Tibial nerve (tissue), 4 donors: ENCODE measurements at places on chromosomes 3 and 15.

DNA sequence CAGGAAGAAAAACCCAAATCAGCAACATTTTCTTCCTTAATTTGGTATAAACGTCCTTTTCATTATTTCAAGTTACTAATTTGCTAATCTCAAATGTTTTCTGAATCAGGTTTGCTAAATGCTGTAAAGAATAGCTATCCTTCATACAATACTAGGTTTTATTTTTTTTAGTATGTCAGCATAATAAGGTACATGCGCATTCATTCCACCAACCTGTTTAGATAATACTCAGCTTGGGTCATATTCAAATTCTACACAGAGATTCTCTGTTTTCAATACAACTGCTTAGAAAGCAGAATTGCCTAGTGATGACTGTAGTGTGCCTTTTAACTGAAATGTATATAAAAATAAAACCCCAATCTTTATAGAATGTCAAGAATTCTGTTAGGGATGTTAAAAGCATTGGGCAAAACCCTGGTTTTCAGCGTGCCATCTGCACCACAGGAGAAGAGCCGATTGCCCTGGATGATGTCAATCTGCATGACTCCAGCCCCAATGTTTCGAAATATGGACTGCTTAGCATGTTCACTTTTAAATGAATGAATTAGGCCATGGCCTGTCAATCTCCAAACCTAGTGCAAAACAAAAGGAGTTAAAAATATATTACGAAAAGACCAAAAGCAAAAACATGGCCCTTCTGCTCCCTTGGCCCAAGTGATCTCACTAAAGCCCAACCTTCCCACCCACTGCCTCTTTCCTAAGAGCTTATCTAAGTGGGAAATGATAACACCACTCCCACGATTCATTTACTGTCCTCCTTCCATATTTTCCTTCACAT lies 107.4 kb downstream of the GLDN start:
- no peak for DNase-seq

GRCh38 chr3:37224879-37225278 lies 50.5 kb upstream of the LRRFIP2 start:
- no peak for DNase-seq

DNA sequence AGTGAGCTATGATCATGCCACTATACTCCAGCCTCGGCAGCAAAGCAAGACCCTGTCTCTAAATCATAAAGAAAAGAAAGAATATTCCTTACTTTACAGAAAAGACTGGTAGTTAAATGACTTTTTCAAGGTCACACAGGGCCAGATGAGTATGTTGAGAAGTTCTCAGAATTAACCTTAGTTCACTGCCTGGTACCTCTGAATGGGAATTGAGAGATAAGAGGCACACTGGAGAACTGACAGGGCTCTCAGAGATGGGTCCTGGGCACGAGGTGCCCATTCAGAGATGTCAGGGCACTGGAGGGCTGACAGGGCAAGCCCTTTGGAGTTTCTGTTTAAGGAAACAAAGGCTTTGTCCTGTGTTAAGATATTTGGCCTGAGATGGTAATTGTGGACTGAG lies 157.7 kb downstream of the PDE8A start:
- no peak for DNase-seq

DNA sequence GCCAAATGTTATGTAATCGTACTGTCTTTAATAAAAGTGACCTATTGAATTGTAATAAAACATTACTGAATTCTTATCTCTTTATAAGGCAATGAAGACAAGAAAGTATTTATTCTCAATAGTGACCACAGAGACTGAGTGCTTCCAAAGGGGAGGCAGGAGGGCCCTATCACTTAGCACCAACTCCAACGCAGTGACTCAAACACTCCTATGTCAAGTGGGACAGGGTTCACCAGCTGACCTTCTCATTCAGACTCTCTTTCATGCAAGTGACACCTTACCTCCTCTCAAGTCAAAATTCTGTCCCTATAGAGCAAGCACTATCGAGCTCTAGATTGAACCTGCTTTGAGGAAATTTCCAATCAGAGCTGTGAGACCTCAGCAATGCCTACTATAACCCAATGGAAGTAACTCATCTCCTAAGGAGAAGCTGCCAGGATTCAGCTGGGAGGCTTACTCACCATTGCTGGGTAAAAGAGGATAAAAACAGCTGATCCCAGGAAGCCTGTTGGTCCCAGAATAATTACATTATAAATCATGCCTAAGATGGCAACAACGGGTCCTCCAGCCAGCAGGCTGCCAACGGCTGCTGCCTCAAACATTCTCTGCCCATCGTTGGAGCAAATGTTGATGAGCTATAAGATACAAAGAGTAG lies 35.6 kb downstream of the ABCC5 start:
- DNase-seq: no peak

GRCh38 chr15:80755885-80756284 lies 23.3 kb upstream of the CEMIP start:
- no peak for DNase-seq

DNA sequence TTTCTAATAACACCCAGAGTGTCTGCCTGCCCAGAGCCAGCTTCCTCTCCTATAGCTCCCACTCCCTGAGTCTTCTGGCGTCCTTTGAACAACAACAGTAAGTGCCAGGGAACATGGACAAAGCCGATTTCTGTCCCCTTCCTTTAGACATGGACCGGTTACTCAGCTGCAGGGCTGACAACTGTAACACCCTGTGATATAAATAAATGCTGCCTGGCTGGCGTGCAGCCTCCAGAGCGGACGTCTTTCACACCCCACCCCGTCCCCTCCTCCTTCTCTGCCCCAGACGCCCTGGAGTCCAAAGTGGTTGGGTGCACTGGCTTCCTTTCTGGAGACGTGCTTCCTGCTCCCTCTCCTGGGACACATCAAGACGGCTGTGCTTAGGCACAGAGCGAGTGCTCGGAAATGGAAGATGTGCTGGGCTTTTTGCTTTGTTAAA lies 281.9 kb upstream of the LRRFIP2 start:
- no peak for DNase-seq

- DNase-seq: no peak
Measured at GRCh38 chr15:43125100-43125661, 8.2 kb upstream of the TMEM62 start.

GRCh38 chr3:140527156-140527555 lies 150.7 kb upstream of the TRIM42 start:
- no peak for DNase-seq

DNA sequence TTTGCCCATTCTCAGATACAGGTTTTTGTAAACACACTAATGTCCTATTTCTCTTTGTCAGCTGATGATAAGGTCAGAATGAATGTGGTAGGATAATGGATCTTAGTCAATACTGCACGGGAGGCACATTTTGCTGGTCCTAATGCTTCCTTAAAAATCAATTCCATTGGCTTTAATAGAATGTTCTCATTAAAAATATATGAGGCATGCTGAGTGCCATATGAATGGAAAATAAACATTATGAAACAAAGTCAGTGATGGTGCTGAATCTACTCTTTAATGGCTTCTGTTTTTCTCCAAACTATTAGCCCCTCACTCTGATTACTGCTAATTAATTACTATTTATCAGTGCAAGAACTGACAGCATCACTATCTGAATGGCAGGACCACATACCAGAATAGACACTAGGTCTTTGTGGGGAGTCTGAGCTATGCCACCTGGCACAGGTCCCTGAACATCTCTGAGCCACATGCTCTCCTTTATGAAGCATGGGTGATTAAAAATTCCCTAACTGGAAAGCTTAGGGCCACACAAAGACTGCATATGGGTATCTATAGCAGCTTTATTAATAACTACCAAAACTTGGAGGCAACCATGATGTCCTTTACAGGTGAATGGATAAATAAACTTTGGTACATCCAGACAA lies 278.9 kb downstream of the MEX3B start:
- no peak for DNase-seq

DNA sequence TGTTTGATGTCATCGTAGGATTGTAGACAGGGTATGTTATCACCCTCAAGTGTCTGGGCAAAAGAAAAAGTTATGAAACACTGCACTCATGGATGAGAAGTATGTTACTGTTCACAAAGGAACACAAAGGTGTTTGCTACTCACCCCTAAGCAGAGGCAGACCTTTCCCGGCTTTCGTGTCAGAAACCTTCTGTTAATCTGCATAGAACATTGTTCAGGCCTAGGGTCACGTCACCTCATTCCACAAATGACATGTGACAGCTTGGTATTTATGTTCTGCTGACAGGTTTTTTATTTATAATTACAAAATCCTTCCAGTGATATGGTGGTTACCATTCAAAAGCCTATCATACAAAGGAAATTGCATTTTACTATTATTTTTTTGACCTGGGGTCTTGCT lies 16.5 kb downstream of the THUMPD3 start:
- no peak for DNase-seq

- no peak for DNase-seq
Measured at GRCh38 chr15:90962021-90962420, 7.3 kb downstream of the RCCD1 start.
